ENCODE measurements at places on chromosomes 1 and 21. TPM values are rescaled to one million over a fixed set of nuclear protein-coding genes. Genes with fewer than 3 reads are reported as not detected.

The TAS1R1 gene
- total RNA-seq: not detected

The SLFNL1 gene
- total RNA-seq: 0.14 TPM

The FMOD gene
- total RNA-seq: not detected

GRCh38 chr21:44485254-44485793 lies 30.0 kb downstream of the LRRC3 start:
- peak; percentile 39 for DNase-seq

DNA sequence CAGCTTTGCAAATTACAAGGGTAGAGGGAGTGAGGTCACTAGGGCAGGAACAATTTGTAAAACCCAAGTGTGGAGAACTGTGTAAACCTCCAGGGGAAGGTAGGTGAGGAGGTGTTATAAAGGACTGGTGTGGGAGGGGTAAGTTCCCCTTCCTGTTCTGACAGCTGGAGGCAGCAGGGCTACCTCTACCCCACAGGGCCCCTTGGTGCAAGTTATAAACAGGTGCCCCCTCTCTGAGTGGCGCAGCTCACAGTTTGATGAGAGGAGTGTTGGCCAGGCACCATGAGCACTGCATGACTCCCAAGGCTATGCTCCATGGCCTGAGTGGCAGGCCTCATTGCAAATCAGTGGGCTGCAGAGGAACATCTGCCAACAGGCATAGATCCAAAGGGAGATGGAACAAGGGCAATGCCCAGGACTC lies 41.0 kb downstream of the MFSD2A start:
- no peak for DNase-seq

The FAAH gene
- total RNA-seq: 6.5 TPM

GRCh38 chr1:7109901-7110300 lies 324.6 kb downstream of the CAMTA1 start:
- no peak for DNase-seq

DNA sequence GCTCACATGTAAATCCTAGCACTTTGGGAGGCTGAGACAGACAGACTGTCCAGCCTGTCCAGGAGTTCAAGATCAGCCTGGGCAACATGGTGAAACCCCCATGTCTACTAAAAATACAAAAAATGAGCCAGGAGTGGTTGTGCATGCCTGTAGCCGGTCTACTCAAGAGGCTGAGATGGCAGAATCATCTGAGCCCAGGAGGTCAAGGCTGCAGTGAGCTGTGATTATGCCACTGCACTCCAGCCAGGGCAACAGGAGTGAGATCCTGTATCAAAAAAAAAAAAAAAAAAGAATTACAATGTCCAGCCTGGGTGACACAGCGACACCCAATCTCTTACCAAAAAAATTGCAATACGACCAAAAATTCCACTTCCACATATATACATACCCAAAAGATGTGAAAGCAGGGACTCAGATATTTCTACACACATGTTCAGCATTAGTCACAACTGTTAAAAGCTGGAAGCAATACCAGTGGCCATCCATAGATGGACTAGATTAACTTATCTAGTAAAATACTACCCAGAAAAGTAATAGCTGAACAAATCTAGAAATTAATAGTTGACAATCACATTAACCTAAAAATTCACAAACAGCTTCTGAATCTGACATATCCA lies 49.2 kb downstream of the ASH1L start:
- no peak for DNase-seq

The FNDC7 gene
- total RNA-seq: 0.25 TPM

DNA sequence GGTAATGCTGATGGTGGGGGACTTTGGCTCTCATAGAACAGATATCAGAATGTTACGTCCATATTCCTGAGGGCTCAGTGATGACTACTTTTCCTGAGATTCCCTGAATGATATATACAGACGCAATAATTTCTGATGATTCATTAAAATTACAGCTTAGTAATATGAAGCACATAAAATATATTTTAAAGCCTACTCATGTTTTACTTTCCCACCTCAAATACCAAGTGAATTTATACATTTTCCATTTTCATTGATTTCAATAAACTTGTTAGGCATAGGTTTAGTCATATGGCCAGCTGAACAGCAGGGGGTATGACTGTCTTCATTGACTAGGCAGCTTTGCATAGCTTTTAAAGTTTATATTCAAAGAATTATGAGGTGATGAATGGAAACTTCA lies 26.2 kb upstream of the PDC start:
- DNase-seq: no peak

The SLAMF6 gene
- total RNA-seq: 5.2 TPM

- no peak for DNase-seq
Measured at GRCh38 chr21:40809673-40810197, 37.2 kb downstream of the DSCAM start.

The LCE3D gene
- total RNA-seq: not detected

GRCh38 chr1:109149874-109150601 lies 36.1 kb downstream of the ELAPOR1 start:
- no peak for DNase-seq

The FALEC gene
- not detected for total RNA-seq

GRCh38 chr1:114342376-114342775 lies 168.6 kb downstream of the TRIM33 start:
- DNase-seq: peak; percentile 68

All from CD8-positive, alpha-beta T cell (primary cell).